ENCODE measurements at places on chromosomes 16 and 17.

- no peak for DNase-seq
Measured at GRCh38 chr17:1144162-1144561, 35.6 kb downstream of the ABR start.

DNA sequence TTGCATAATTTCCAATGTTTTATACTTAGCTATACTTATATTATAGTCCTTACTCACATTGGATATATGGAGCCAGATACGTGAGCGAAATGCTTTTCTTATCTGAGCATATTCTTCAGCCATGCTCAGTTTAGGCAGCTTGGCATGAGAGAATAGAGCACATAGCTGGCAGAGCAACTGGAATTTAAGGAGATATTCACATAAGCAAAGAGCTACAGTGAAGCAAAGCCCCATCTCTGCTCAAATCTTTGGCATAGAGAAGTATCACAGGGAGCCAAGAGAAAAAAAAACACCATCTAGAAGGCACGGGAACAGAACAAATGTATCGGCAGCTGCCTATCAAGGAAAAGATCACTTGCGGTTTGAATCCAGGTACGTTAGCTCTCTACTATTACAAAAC, 734.2 kb upstream of the KIF2B start:
- no peak for DNase-seq

- DNase-seq, result no peak
Measured at GRCh38 chr16:28161626-28162025, 50.1 kb downstream of the XPO6 start.

DNA sequence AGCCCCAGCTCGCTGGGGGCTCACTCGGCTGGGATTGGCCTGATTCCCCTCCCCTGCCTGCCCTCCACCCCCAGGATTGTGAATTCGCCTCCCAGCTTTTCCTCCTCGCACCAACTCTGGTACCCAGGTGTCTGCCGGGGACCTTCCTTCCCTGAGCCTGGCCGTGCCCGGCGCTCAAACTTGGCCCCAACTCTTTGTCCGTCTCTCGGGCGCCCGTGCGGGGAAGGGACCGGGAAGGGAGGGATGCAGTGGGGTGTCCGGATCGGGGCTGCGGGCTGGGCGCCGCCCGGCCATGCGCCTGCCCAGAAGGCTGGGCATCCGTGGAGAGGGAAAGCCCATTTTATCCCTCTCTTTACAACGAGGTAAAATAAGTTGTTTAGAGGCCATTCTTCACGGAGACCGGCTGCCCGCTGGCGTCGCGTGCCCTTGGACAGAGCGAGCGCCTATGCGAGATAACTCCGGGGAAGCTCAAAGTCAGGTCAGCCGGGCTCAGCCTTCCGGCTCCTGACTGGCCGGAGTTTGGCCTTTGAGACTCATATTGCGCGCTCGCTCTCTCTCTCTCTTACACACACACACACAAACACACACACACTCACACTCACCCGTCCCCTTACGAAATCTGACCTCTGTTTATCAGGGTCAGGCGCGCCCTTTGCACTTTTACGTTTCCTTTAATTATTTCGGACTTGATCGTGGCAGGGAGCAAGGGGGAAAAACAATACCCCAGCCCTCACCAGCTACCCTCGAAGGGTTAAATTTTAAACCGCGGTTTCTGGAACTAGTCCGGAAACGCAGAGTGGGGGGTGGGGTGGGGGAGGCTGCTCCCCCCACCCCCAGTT, 774 bp upstream of the MAF start:
- DNase-seq, result peak; percentile 40

GRCh38 chr17:27523712-27524111, 67.5 kb downstream of the KSR1 start:
- DNase-seq, result no peak

- DNase-seq, result no peak
Measured at GRCh38 chr17:57033296-57033695, 51.8 kb upstream of the AKAP1 start.

- no peak for DNase-seq
Measured at GRCh38 chr17:79043191-79043930, 19.4 kb downstream of the C1QTNF1 start.

GRCh38 chr17:61221597-61222471, 177.8 kb upstream of the TBX2 start:
- DNase-seq, result no peak

DNA sequence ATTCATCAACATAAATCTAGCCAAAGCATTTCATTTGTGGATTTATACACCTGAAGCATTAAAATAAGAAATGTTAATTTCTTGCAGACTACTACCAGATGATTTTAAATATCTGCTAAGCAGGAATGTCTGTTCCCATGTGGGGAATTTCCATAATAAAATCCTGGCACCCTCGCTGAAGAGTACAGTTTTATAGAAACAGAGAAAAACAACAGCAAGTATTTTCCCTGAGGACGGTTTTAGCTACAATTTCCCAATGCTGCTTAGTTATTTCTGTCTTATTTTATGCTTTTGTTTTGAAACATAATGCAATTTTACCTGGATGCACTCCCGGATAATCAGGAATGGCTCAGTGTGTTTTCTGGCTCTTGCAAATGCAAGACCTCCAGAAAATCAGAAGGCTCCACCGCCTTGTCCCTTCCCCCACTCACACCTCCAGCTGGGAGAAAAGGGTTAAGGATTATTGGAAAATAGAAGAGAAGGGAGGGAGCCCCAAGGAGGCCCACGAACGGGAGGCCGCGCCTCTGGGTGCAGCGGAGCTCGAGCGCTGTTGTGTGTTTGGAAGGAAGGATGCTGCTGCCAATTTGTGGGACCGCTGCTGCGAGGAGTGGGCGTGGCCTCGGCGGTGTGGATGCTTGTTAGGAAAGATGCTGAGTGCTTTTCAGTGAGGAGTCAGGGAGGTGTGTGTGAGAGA, at the start of gene CNTNAP4:
Gene CNTNAP4 (plus strand): TSS at position 657 of the 694 bp plus-strand sequence. CDS start 262 bp downstream, outside the sequence.
- DNase-seq, result no peak

- no peak for DNase-seq
Measured at GRCh38 chr16:27080895-27081294, 14.2 kb downstream of the C16orf82 start.

GRCh38 chr17:82559566-82560251, 40.2 kb downstream of the FOXK2 start:
- no peak for DNase-seq

DNA sequence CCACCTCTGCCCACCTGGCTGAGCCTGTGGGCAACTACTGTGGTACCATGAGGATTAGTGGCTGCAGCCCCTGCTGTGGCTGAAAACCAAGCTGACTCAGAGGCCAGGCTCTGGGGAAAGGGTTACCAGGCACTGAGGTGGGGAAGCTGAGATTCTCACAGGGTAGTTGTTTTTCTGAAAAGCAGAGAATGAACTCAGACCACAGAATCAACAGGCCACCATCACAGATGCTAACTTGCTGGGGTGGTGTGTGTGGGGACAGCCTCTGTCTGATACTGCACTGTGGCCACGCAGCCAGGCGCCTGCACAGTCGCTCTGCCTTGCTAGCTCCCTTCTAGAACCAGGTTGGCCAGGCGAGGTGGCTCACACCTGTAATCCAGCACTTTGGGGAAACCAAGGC, 28.8 kb downstream of the NPLOC4 start:
- peak; percentile 5 for DNase-seq

GRCh38 chr16:15034266-15035162, 21.4 kb downstream of the NTAN1 start:
- DNase-seq, result no peak

DNA sequence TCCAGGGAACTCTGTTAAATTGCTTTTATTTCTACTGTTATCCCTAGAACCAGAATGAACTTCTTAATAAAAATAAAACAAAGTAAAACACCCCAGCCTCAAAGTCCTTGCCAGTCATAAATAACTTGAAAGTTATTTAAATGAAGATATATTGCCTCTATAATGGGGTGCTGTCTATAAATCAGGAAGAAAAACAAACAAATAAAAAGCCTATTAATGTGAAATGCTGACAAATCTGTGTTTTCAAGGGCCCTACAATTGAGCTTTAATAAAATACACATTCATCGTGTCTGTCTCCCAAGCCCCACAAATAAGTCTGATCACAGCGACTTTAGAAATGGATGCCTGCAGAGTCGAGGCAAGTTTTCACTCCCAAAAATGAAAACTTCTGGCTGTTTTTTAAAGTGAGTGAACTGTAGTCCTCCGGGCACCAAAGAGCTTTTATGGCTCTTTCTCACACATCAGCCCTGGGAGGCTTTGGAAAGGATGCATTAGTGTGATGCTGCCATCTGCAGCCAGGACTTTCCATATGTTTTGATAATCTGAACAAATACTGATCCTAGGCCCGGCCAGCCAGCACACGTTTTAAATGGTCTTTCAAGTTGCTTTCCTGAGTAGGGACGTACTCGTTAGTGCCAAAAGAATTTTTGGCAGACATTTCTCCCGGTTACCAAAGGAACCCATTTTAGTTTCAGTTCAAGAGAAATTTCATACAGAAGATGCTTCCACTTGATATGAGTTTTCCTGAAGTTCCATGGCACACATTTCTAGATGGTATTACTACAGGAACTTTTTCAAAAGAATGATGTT, 16.3 kb downstream of the NACA2 start:
- DNase-seq, result no peak

GRCh38 chr16:4616047-4616811, 1.5 kb upstream of the UBALD1 start:
- DNase-seq, result peak; percentile 98

- no peak for DNase-seq
Measured at GRCh38 chr16:78639775-78640174, 540.3 kb downstream of the WWOX start.

- no peak for DNase-seq
Measured at GRCh38 chr16:84545114-84545737, 40.8 kb upstream of the MEAK7 start.

DNA sequence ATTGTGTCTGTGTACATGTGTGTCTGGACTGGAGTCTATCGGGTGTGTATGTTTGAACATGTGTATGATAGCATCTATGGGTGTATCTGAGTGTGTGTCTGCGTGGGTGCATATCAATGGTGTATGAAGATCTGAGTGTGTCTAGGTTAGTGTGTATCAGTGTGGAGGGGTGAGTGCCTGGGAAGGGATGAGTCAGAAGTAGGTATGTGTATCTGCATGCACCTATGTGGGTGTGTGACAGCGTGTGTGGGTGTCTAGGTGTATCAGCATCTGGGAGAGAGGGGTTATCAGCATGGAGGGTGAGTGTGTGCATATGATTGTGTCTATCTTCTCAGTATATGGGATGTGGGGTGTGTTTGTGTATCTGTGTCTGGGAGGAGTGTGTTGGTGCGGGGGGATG, 58.2 kb upstream of the LHX1 start:
- DNase-seq, result no peak

- no peak for DNase-seq
Measured at GRCh38 chr16:19183187-19183586, 15.1 kb downstream of the SYT17 start.

DNA sequence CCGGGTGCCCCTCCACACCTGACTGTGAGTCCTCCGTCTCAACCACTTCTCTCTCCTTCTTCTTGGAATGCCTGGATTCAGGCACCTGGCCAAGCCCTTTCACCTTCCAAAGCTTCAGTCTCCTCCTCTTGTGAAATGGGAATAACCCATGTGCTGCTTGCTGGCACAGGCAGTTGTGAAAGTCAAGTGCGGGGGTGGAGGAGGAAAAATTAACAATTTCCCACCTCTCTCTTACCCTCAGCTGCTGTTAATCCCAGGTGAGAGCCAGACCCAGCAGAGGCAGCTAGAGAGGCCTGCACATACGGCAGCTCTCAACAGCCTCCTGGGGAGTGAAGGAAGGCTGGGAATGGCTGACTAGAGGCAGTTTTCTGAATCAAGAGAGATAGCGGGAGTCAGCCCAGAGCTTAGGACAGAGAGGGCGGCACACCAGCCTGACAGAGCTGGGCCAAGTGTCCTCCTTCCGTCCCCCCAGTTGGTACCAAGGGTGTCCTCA, 77.9 kb upstream of the LGALS9 start:
- DNase-seq, result no peak

GRCh38 chr17:41107941-41108450, 2.8 kb downstream of the KRTAP4-9 start:
- no peak for DNase-seq

- no peak for DNase-seq
Measured at GRCh38 chr17:64781014-64781756, 119.1 kb upstream of the SMURF2 start.

GRCh38 chr17:72011561-72011960, 109.3 kb upstream of the SOX9 start:
- no peak for DNase-seq

DNA sequence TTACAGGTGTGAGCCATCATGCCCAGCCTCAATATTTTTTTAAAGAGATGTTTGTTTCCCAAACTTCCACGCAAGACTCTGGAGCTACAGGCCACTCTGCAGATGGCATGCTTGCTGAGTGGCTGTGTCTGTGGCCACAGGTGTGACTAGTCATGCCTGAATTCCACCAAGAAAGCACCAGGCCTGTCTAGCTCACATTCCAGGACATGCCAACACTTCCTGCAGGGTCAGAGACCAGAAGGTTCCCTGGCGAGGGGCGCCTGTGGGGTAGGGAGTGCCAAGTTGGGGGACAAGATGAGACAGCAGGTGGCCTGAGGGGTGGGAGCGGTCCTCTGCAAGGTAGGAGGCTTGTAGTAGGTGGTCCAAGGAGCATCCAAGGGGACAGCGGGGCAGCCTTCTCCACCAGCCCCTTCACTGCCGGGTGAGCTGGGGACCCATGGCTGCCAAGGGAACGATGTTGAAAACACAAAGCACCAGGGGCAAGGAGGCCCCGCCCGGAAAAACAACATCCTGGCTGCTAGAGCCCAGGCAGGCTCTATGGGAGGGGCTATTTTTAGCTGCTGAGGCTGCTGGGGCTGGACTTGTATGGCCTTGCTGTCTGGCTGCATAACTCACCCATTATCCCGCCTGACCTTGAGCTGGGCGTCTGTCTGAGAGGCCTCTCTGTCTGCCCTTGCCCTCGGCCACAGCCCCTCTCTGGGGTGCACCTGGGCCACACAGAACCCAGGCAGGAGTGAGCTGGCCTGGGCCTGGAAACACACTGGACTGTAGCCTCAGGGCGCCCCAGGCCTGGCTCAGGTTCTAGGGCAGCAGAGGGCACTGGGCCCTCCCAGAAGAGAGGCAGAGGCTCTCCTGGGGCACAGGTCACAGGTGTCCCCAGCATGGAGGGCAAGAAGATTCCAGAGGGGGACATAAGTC, 5.7 kb downstream of the TRIM47 start:
- no peak for DNase-seq

GRCh38 chr17:1374431-1375177, 25.4 kb downstream of the YWHAE start:
- DNase-seq, result no peak

GRCh38 chr16:55418586-55418985, 60.4 kb upstream of the MMP2 start:
- no peak for DNase-seq

- DNase-seq, result no peak
Measured at GRCh38 chr17:12522743-12523183, 142.9 kb upstream of the MYOCD start.

DNA sequence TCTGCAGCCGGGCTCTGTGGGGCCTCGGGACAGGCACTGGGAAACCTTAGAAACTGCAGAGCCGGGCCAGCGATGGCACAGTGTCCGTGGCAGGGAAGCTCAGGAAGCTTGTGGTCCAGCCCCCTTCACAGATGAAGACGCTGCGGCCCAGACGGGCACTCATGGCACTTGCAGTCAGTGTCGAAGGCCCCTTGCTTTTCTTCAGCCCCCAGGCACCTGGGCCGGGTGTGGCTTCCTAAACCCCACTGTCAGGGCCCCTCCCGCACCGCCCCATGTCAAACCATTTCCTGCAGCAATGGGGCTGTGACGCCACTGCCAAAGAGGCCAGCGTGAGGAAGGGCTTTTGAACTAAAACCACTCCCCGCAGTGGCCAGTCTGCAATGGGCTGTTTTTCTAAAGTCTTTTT, 164.0 kb downstream of the LAT start:
- peak; percentile 65 for DNase-seq

GRCh38 chr16:9525037-9525436, 433.6 kb downstream of the HAPSTR1 start:
- no peak for DNase-seq
